RKO (cell line): ENCODE measurements at places on chromosomes 7 and 10.

GRCh38 chr10:566241-566885 lies 123.1 kb downstream of the DIP2C start:
- DNase-seq: no peak

- DNase-seq: peak; percentile 64
Measured at GRCh38 chr10:13100349-13101294, 659 bp downstream of the OPTN start.

- peak; percentile 71 for DNase-seq
Measured at GRCh38 chr7:75866489-75867389, 12.1 kb upstream of the RHBDD2 start.

DNA sequence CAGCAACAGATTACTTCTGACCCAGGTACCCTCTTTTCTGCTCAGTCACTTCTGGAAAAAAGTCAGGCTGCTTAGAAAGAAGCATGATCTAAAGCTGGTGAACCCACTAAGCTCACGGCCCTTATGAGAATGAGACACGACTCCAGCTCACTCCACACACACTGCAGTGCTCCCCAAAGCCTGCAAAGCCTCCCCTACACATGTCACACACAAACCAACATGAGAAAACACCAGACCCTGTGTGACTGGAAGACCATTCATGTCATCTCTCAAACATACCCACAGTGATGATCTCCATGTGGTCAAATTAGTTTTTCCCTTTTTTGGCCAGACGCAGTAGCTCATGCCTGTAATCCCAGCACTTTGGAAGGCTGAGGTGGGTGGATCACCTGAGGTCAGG lies 391 bp downstream of the ANKRD61 start:
- no peak for DNase-seq

DNA sequence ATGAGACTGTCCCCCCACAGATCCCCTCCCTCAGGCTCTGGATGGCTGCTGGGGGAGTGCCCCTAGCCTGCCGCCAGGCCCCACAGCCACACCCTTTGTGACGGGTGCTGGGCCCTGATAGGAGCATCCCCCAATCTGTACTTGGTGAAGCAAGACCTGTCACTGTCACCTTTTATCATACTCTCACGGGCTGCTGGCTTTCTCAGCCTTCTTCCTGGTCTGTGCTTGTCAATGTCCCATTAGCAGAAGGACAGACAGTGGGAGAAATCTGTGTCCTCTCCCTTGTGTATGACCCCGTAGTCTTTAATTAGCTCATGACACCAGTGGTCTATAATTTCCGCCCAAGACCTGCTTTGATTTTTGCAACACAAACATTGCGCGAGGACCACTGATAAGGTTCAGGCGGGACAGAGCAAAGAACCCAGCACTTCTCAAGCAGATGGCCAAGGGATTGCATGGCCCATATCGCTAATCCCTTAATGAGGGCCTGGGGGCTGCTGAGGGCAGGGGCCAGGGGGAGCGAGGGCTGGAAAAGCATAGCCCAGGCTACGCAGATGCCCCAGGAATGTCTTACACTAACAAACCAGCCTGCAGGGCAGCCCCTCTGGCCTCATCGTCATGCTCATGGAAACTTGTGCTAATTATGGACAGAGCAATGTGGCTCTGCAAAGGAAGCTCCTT lies 127.8 kb downstream of the PTPN20 start:
- no peak for DNase-seq

DNA sequence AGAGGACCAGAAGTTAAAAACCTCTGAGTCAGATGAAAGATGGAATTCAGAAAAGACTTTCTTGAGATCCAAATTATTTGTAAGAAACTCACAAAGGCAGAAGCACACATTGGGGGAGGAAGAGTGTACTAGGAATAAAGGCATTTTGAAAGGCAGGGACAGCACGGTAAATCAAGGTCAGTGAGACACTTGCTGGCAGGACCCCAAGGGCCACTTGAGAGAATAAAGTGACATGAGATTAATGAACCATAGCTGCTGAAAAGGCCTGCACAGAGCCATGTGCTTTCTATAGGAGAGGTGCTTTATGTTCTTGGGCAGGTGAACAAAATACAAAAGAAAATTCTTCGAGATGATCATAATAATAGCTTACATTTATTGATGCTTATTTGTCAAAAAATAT lies 929.9 kb upstream of the MBL2 start:
- DNase-seq: no peak

GRCh38 chr7:76211216-76211615 lies 9.5 kb downstream of the SRRM3 start:
- no peak for DNase-seq

DNA sequence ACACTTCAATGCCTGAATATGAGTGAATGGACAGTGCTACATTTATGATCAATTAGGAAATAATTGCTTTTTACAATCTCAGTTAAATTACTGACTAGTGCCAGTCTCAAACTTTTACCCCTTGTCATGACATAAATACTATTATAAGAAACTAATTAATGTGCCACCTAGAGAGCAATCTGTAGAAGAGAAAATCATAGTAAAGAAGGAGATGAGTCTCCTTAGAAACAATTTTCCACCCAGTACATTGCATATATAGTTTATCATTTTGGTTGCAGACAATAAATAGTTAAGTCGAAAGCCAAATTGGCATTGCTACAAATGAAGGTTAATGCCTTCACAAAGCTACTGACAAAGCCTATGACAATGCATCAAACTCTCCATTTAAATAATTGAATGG lies 68.6 kb downstream of the SLC13A1 start:
- peak; percentile 40 for DNase-seq

DNA sequence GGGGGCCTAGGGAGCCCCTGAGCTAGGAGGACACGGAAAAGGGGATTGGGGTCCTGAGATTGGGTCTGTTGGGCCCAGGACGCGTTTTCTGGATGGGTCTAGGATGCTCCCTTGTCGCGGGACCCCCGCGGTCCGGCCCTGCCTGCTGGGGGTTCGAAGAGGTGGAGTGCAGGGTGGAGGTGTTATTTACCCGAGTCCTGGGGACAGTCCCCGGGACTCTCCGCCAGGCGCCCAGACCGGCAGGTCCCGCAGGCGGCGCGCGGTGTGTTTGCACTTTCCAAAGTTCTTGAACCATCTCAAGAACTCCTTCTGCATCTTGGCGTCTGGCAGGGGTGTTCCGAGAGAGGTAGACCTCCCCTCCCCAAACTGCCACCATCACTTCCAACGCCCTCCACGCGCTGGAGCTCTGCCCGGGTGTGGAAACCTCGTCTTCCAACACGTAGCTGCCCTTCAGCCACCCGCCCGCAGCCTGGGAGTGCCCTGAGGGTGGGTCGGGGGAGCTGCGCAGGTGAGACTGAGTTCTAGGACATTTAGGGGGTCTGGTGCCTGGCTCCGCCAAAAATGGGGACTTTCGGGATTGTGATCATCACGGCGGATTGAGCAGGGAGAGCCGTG lies 569 bp downstream of the CAV1 start:
- DNase-seq: no peak

DNA sequence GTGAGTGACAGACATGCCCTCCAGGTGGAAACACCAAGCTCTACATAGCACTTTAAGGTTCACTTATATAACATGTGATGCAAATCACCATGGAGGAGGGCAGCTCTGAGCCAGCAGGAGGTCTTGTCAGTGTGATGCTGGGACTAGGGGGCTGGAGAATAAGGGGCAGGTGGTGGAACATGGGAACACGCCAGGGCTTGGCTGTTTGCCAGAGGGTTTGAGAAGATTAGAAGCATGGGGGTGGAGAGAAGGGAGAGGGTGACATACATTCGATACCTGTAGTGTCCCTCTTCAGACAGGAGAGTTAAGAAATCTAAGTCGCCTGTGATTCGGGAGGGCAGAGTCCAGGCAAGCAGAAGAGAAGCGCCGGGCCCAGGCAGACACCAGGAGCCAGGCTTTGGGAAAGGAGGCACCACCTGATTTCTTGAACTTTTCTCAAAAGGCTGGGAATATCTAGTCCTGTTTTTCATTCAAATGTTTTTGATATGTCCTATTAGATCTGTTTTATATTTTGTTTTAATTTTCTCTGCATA lies 16.9 kb upstream of the LAMB4 start:
- no peak for DNase-seq

DNA sequence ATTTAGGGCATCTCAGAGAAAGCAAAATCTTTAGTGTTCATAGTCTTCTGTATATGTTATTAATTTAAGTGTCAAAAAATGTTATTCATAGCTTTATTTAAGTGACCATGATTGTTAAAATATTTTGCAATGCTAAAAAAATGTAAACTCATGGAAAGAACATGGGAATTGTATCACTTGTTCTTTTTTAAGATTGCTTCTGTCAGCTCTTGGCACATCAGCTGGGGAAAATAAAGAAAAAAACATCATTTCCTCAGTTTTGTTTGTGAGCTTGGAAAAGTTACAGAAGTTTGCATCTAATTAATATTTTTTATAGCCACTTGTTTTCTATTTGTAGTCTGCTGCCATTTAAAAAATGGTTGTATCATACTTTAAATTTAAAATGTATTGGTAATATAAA lies 285.9 kb upstream of the CSTF2T start:
- DNase-seq: no peak

DNA sequence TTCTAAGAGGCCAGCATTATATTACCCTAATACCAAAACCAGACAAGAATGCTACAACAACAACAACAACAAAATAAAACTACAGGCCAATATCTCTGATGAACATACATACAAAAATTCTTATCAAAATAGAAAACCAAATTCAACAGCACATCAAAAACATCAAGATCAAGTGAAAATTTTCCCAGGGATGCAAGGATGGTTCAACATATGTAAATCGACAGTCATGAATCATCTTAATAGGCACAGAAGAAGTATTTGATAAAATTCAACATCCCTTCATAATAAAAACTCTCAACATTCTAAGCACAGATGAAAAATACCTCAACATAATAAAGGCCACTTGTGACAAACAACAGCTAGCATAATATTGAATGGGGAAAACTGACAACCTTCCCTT lies 75.3 kb downstream of the JMJD1C start:
- no peak for DNase-seq
